ENCODE measurements at places on chromosomes 3 and 15.

DNA sequence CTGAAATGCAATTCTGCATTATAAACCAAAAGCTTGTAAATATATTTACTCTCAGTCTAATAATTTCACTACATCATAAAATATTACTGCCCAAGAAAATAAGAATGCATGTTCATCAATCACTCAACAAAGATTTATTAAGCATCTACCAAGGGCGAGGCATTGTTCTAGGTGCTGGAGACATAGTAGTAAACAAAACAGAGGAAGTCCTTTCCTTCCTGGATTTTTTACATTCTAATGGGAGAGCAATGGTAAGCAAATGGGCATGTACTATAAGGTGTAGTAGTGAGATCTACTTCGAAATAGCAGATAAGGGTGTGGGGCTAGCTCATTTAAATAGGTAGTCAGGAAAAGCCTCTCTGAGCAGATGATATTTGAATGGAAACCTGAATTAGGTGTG, 10.8 kb upstream of the ZFYVE19 start:
- no peak for DNase-seq

DNA sequence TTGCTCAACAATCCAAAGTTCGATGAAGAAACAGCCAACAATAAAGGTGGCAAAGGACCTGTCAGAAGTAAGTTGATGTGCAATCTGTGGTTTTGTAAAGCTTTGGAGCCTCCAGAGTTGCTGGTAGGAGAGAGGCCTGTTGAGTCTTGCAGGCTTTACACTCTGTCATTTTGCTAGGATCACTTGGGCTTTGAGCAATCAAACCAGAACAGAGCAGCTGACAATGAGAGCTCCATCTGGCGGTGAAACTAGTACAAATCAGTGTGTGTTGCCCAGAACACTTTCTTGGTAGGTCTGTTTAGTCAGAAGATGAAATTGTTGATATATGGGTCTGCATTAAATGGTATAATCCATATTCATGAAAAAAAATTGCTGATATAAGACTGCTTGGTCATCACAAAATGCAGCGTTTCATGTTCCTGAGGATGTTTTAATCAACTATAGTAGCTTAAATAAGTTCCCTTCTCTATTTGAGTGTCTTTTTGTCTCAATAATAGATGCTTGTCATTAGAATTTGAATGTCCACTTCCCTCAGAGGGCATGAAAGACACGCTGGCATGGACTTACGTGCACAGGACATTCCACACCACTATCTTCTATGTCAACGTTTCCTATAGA, 25.7 kb downstream of the TMOD2 start:
- peak; percentile 53 for DNase-seq

- no peak for DNase-seq
Observed at GRCh38 chr3:133135306-133135705, 97.1 kb downstream of the TMEM108 start.

- no peak for DNase-seq
Observed at GRCh38 chr15:72463702-72464101, 10.4 kb upstream of the ARIH1 start.

- DNase-seq: no peak
Observed at GRCh38 chr3:149273096-149273751, 51.6 kb upstream of the CP start.

- DNase-seq: no peak
Observed at GRCh38 chr3:182964179-182964578, 16.2 kb downstream of the DCUN1D1 start.

GRCh38 chr15:47614360-47615011, 102.8 kb upstream of the SEMA6D start:
- DNase-seq: no peak

- no peak for DNase-seq
Observed at GRCh38 chr3:190516416-190516815, 2.5 kb downstream of the IL1RAP start.

DNA sequence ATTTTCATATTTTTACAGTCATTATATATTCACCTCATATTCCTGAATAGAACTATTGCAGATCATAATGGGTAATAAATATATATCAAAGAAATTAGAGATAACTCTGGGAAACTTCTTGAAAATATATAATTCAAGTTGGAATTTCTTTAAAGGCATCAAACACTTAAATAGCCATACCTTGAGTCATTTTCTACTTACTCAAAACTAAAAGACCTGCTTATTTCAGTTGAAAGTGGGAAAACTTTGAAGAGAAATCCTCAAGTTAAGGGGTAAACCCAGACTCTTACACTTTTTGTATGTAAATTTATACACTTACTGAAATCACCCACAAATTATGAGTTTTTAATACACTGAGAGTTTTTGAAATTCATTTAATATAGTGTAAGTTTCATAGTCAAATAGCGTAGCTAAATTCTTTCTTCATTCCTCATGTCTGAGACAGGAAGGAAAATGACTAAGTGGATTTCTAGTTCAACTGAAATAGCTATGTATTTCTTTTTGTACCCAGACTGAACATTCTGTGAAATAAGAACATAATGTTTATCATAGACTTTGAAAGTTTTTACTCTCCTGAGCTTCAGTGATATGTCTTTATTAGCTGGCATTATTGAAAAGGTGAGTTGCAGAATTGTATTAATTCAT, 4.6 kb upstream of the ALCAM start:
- no peak for DNase-seq

GRCh38 chr3:71050538-71051258, 532.8 kb downstream of the FOXP1 start:
- peak; percentile 47 for DNase-seq

- DNase-seq: no peak
Observed at GRCh38 chr3:97265237-97266005, 451.0 kb downstream of the EPHA6 start.

- no peak for DNase-seq
Observed at GRCh38 chr15:65244638-65245037, 33.4 kb upstream of the CILP start.

- DNase-seq: no peak
Observed at GRCh38 chr3:66466606-66467270, 34.1 kb downstream of the LRIG1 start.

GRCh38 chr15:94233441-94233840, 2.1 kb downstream of the MCTP2 start:
- no peak for DNase-seq

DNA sequence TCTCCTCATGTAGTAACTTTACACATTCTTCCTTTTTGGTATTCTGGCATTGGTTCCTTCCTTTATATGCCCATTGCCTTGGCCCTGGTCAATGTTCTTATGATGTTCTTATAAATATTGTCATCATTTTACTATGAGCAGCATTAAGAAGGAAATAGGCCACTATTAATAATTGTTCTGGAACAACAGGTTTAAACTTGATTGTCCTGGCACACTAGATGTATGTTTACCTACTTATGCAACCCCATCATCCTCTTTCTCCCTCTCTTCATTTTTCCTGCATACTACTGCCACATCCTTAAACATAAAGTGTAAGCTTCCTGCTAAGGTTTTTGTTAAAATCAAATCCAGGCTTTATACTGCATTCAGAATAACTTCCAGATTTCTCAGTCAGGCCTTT, 114.7 kb downstream of the THRB start:
- no peak for DNase-seq

DNA sequence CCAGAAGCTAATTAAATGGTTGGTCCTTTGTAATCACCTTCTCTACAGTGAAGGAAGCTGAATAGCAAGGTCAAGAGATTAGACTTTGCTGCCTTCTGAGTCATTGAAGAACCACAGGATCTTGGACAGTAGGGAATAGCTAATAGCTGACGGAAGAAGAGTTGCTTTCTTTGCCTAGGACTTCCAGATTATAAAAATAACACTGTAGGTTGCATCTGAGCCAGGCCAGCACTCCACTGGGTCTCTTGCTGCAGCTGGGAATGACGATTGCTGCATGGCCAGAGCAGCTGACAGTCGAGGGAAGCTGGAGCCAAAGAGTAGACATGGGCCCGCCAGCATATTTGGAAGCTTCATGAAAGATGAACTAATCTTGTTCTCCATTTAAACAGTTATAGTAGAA, 81.5 kb upstream of the KCNMB2 start:
- DNase-seq: no peak

DNA sequence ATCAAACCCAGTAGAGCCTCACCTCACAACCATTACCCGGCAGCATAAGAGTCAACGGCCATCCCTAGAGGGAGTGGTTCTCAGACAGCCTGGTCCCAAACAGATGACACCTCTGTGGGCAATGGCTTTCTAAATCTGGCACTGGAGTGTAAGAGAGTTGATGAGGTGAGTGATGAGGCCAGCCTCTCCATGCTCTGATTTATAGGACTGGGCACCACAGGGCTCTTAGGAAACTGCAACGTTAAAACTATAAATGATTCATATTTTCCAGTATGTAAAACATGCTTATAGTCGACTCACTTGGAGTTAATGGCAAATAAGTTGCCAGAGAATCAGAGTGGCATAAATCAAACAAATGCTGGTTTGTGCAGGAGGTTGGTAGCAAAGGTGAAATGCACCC, 187.7 kb downstream of the GREM1 start:
- no peak for DNase-seq

DNA sequence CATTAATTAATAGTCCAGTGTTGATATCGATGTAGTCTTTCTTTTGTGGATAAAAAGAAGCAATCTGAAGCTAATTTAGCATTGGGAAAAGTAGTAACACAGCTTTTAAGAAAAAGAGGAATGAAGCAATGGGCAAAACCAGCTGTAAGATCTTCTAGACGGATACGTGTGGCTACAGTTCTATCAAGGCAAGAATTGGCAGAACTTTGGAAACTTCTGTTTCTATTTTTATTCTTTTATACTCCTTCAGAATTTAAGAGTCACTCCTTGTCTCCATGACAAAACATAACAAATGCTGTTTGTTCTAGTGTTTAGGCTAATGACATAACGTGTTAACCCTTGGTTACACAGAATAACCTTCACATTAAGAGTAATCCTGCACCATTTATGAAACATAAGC, 289.2 kb downstream of the ROBO2 start:
- DNase-seq: no peak

- no peak for DNase-seq
Observed at GRCh38 chr3:87161013-87161412, 66.1 kb upstream of the CHMP2B start.

DNA sequence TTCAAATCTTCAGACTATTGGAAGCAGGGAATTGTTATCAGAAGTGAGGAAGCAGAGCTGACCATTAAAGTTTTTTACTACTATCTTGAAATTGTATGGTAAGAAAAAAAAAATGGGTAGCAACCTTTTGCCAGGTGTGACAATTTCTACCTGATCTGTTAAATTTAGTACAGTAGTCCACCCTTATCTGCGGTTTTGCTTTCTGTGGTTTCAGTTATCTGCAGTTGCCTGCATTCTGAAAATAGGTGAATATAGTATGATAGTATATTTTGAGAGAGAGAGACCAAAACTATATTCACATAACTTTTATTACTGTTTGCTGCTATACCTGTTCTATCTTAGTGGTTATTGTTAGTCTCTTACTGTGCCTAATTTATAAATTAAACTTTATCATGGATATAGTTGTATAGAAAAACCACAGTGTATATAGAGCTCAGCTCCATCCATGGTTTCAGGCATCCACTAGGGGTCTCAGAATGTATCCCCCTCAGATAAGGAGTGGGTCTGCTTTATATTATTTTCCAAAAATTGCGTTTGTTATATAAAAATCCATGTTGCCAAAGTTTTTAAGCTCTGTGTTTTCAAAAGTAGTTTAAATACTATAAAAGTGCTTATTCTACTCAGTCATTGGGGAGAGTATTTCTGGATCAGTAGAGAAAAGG, 69.9 kb downstream of the PTPRG start:
- DNase-seq: no peak

GRCh38 chr3:55782351-55782750, 295.2 kb upstream of the WNT5A start:
- DNase-seq: no peak

DNA sequence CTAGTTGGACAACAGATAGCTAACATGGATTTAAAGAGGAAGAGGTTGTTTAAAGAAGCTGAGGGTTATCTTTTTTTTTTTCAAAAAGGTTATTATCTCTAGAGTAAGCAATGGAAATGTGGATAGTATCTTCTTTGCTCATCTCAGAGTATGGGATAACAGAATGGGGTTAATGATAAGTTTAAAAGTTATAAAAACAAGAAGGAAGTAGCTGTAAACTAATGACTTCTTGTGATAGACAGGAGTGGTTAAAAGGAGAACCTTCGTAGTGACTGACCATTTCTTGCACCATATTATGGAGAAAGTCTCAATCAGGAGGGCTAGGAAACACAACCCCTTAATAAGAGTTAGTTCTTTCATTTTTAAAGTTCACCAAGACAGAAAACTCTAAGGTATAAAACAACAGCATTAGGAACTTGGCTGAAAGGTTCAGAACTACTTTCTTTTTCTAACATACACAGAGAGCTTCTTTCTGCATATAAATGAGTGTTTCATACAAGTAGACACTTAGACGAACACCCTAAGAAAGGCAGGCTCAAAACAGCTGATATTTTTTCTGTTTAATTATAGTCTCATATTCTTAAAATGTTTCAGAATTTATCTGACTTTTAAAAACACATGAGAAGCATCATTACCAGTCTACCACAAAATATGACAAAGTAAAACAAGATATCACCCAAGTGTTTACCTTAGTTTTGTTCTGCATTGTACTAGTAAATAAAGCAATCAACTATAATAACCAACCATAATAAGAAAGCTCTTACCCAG, 140.0 kb downstream of the MEIS2 start:
- DNase-seq: no peak

DNA sequence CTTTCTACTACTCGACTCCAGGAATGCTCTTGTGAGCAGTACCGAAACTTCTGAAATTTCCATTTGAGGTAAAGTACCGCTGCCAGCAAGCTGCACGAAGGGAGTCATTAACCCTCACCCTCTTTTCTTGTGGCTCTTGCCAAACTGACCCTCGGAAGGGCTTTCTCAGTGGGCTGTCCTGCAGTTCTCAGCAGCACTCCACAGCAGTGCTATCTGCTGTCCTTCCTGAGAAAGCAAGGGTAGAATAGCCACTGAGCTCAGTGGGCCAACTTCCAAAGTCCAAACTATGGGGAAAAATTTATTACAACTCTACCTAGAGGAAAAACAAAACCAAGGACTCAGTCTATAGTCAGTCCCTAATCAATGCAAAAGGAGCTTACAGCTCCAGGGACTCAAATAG, 38.5 kb upstream of the COL8A1 start:
- DNase-seq: no peak

GRCh38 chr3:50322386-50323091, at the start of gene HYAL2:
Gene HYAL2, minus strand, starts transcription at chr3:50322745. Its CDS starts 2,256 bp downstream, at chr3:50320489.
- DNase-seq: no peak

- no peak for DNase-seq
Observed at GRCh38 chr15:68524753-68525584, 53.8 kb upstream of the CORO2B start.

DNA sequence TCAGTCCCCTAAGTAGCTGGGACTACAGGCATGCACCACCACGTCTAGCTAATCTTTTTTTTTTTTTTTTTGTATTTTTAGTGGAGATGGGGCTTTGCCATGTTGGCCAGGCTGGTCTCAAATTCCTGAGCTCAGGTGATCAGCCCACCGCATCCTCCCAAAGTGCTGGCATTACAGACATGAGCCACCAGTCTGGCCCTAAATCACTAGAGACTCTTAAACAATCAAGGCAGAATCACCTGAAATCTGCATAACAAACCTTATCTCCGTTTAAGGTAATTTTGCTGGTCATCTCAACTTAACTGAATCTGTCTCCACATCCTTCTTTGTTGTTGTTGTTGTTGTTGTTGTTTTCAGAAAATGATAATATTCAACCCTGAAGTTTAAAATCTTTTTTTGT, 5.6 kb upstream of the TRMT10C start:
- no peak for DNase-seq

- peak; percentile 21 for DNase-seq
Observed at GRCh38 chr3:58307639-58308215, 1.4 kb downstream of the HTD2 start.

- DNase-seq: no peak
Observed at GRCh38 chr15:40766906-40767837, 2.6 kb upstream of the C15orf62 start.
